Activated CD8-positive, alpha-beta T cell treated with anti-CD3 and anti-CD28 coated beads, Interleukin-2, amount 10 ng/mL, durations not matched to agents 7 days and 5 days (primary cell): ENCODE measurements at places on chromosomes 6 and 20. TPM values are rescaled to one million over a fixed set of nuclear protein-coding genes. Genes with fewer than 3 reads are reported as not detected.
A peak's percentile ranks its signal among the peaks of the same experiment; 100 is the strongest.

- no peak overlapping the region for H3K4me3 ChIP-seq
- H3K27ac ChIP-seq, result no peak overlapping the region
- H3K27me3 ChIP-seq, result no peaks in the 10 kb centered on the region
- H3K4me1 ChIP-seq, result no peaks in the 10 kb centered on the region
- no peak for DNase-seq
- H3K36me3 ChIP-seq, result peaks cover 5% of the 10 kb centered on the region
Measured at GRCh38 chr6:83051377-83052172, 14.1 kb downstream of the UBE3D start.

- no peak for DNase-seq
- no peaks in the 10 kb centered on the region for H3K36me3 ChIP-seq
- H3K4me1 ChIP-seq, result peaks cover 35% of the 10 kb centered on the region
Measured at GRCh38 chr6:13273202-13273930, 55.0 kb downstream of the TBC1D7 start.

GRCh38 chr6:41940759-41941279, 789 bp downstream of the CCND3 start:
- H3K27me3 ChIP-seq, result no peaks in the 10 kb centered on the region
- H3K4me3 ChIP-seq, result peak overlapping the region; percentile 99
- peak; percentile 86 for DNase-seq

DNA sequence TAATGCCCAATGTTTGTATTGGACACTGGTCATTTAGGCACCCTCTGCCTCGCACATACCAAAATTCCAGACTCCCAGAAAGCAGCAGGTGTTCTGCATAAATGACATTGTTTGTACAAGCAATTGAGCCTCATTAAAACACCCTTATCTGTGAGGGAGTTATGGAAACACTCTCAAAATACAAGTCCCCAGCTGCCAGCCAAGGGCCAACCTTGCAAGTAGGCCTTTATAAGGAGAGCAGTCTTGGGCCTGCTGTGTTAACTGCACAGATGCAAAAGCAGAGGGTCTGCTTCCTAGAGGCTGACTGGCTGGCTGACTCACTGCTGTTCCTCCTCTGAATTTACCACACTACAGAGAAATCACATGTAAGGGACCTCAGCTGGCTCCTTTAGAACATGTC, 150.4 kb upstream of the HMGN3 start:
- H3K27ac ChIP-seq, result no peak overlapping the region
- H3K4me1 ChIP-seq, result no peaks in the 10 kb centered on the region
- no peaks in the 10 kb centered on the region for H3K36me3 ChIP-seq
- no peaks in the 10 kb centered on the region for H3K27me3 ChIP-seq

Gene RAD21L1
- 0.18 TPM for total RNA-seq

GRCh38 chr6:5051394-5051793, 33.7 kb upstream of the PPP1R3G start:
- H3K27ac ChIP-seq, result no peak overlapping the region
- no peak for DNase-seq
- no peak overlapping the region for H3K4me3 ChIP-seq
- no peaks in the 10 kb centered on the region for H3K4me1 ChIP-seq
- no peaks in the 10 kb centered on the region for H3K36me3 ChIP-seq
- H3K27me3 ChIP-seq, result peaks cover 3% of the 10 kb centered on the region

GRCh38 chr6:170182093-170182780, 108.6 kb downstream of the DLL1 start:
- H3K27ac ChIP-seq, result peak overlapping the region; percentile 43
- no peak overlapping the region for H3K4me3 ChIP-seq
- peaks cover 14% of the 10 kb centered on the region for H3K4me1 ChIP-seq
- H3K27me3 ChIP-seq, result peaks cover 7% of the 10 kb centered on the region
- no peaks in the 10 kb centered on the region for H3K36me3 ChIP-seq

- H3K4me3 ChIP-seq, result no peak overlapping the region
- DNase-seq, result no peak
- no peaks in the 10 kb centered on the region for H3K4me1 ChIP-seq
- no peak overlapping the region for H3K27ac ChIP-seq
- no peaks in the 10 kb centered on the region for H3K36me3 ChIP-seq
Measured at GRCh38 chr6:1346101-1346500, 34.2 kb downstream of the FOXQ1 start.

DNA sequence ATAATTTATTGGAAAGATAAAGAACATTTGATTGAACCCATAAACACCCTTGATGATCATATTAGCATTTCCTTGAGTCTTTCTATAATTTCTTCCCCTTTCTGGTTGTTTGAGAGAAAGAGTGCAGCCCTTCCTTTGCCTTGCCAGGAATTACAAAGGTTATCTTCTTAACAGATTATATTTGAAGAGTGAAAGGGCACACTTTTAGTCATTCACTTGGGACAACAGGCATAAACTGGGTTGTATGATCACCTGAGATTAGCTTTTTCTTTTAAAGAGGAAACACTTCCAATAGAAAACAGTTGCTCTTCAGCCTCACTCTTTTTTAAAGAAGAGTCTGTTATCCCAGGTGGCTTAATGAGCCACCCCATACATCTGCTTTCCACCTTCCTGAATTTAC, 295.2 kb downstream of the PHF3 start:
- H3K4me1 ChIP-seq, result no peaks in the 10 kb centered on the region
- H3K36me3 ChIP-seq, result no peaks in the 10 kb centered on the region
- H3K27ac ChIP-seq, result no peak overlapping the region
- no peak overlapping the region for H3K4me3 ChIP-seq
- DNase-seq, result no peak

GRCh38 chr6:4751823-4752464, 24.3 kb upstream of the CDYL start:
- H3K27me3 ChIP-seq, result peaks cover 18% of the 10 kb centered on the region
- no peak overlapping the region for H3K27ac ChIP-seq
- H3K36me3 ChIP-seq, result no peaks in the 10 kb centered on the region
- H3K4me1 ChIP-seq, result no peaks in the 10 kb centered on the region
- DNase-seq, result no peak
- H3K4me3 ChIP-seq, result no peak overlapping the region

GRCh38 chr6:27541212-27541932, 68.5 kb upstream of the ZNF184 start:
- H3K36me3 ChIP-seq, result peaks cover 15% of the 10 kb centered on the region
- peaks cover 17% of the 10 kb centered on the region for H3K4me1 ChIP-seq
- peaks cover 70% of the 10 kb centered on the region for H3K27me3 ChIP-seq

- peaks cover 40% of the 10 kb centered on the region for H3K4me1 ChIP-seq
- H3K4me3 ChIP-seq, result no peak overlapping the region
- H3K27me3 ChIP-seq, result no peaks in the 10 kb centered on the region
- H3K36me3 ChIP-seq, result peaks cover 28% of the 10 kb centered on the region
- H3K27ac ChIP-seq, result no peak overlapping the region
Measured at GRCh38 chr6:6597682-6598081, 9.2 kb downstream of the LY86 start.

Gene RIMS1
- total RNA-seq, result not detected

- DNase-seq, result no peak
- H3K4me1 ChIP-seq, result peaks cover 6% of the 10 kb centered on the region
- no peak overlapping the region for H3K4me3 ChIP-seq
- H3K27ac ChIP-seq, result no peak overlapping the region
- H3K36me3 ChIP-seq, result no peaks in the 10 kb centered on the region
Measured at GRCh38 chr6:34049395-34050342, 96.2 kb downstream of the GRM4 start.

- H3K4me1 ChIP-seq, result no peaks in the 10 kb centered on the region
- no peak for DNase-seq
- H3K27me3 ChIP-seq, result no peaks in the 10 kb centered on the region
- no peak overlapping the region for H3K4me3 ChIP-seq
Measured at GRCh38 chr6:65979120-65979519, 272.1 kb upstream of the EYS start.

DNA sequence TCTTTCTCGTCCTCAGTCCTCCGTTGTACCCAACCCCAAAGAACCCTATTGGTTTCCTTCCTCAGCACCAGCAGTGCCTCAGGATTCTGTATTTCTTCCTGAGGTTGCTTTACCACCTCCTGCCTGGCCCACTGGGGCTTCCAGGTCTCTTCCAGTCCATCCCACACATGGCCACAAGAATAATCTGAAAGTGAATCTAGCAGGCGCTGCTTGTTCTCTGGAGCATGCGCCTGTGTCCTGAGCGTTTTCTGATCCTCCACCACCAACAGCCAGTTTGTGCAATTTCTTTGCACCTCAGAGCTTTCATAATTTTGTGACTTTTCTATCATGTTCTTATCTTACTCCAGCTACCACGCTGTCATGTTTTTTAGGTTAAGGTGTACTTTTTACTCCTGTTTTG, 11.6 kb upstream of the HSP90AB1 start:
- H3K4me1 ChIP-seq, result peaks cover 34% of the 10 kb centered on the region
- no peak overlapping the region for H3K27ac ChIP-seq
- H3K36me3 ChIP-seq, result peaks cover 25% of the 10 kb centered on the region
- no peak overlapping the region for H3K4me3 ChIP-seq

GRCh38 chr20:34472246-34472925, 43.8 kb upstream of the DYNLRB1 start:
- peaks cover 12% of the 10 kb centered on the region for H3K4me1 ChIP-seq
- H3K27ac ChIP-seq, result no peak overlapping the region
- H3K36me3 ChIP-seq, result peaks cover 45% of the 10 kb centered on the region
- DNase-seq, result no peak
- H3K27me3 ChIP-seq, result no peaks in the 10 kb centered on the region
- H3K4me3 ChIP-seq, result no peak overlapping the region

GRCh38 chr6:144353871-144354314, 68.8 kb downstream of the UTRN start:
- H3K36me3 ChIP-seq, result peaks cover 35% of the 10 kb centered on the region
- H3K4me1 ChIP-seq, result peaks cover 59% of the 10 kb centered on the region
- H3K27ac ChIP-seq, result peak overlapping the region; percentile 77
- H3K27me3 ChIP-seq, result no peaks in the 10 kb centered on the region

DNA sequence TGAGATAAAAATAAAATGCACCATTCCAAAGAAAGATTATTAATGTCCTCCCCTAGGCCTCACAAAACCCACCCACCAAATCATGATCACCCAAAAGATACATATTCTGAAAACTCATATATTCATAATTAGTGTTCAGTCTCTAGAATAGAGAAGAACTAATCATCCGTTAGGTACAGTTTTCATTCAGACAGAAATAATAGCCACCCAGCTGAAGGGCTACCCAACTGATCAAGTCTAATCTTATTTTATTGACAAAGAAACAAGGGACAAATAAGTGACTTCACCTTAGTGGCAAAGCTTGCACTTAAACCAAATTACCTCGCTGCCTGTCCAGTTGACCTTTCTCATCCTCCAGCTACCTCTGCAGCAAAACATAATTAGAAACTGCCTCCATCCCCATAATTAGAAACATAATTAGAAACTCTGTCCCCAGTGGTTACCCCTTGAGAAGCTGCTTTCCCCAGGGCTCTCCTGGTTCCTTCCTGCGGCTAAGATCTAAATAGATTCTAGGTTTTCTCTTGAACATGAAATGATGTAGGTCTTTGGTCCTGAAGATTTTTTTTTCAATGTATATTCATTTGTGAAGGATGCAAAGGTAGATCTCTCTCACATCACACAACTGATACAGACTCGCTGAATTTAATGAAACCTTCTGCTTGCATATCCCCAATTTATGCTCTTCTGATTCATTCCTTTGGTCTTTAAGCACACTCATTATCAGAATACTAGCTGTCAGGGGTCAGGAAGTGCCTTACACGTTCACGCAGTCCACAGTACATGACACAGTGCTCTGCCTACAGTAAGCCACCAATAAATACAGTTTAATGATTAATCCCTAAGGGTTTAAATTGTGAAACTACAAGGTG, 46.3 kb downstream of the HBS1L start:
- no peak overlapping the region for H3K27ac ChIP-seq
- H3K36me3 ChIP-seq, result peaks cover 30% of the 10 kb centered on the region
- H3K4me1 ChIP-seq, result peaks cover 32% of the 10 kb centered on the region
- H3K27me3 ChIP-seq, result no peaks in the 10 kb centered on the region

Gene IL17F
- not detected for total RNA-seq

DNA sequence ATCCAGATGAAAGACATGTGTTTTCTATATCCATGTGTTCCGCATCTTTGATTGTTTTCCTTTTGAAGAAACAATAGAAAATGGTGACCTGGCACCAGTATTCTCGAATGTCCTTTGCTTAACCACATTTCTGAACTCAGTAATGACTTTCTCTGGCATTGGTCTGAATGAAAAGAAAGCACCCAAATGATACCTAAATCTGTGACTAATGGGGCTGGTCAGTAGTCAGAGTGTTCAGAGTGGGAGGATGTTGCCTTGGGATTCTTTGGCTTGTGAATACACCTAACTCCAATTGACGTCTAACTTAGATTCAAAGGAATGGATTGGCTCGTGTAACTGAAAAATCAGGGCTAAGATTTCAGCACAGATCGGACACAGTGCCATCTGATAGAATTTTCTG, 27.1 kb downstream of the PARD6B start:
- H3K4me1 ChIP-seq, result no peaks in the 10 kb centered on the region
- no peak overlapping the region for H3K4me3 ChIP-seq
- no peaks in the 10 kb centered on the region for H3K27me3 ChIP-seq
- no peak overlapping the region for H3K27ac ChIP-seq
- DNase-seq, result no peak

DNA sequence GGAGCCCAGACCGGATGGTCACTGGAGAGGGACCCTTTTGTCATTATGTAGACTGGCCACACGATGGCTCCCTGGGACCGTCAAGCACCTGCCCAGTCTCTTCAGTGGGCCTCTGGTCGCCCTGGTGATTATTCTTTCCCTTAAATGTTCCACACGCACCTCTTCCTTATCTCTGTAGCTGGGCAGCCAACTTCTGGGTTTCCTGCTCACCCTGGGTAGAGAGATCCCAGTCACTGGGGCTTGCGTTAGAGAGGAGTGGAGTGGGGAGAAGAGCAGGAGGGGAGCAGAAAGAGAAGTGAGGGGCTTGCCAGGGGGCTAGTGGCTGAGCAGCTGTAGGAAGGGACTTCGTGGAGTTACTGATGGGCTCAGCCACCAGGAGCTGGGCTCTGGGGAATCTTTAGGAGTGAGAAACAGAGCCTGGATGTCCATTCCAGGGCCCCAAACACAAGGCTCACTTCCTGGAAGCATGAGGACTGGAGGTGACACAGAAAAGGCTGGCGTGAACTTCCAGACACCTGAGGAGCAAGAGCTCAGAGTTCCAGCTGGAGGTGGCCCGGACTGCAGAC, 150.1 kb downstream of the DHX35 start:
- H3K36me3 ChIP-seq, result no peaks in the 10 kb centered on the region
- H3K4me1 ChIP-seq, result no peaks in the 10 kb centered on the region
- H3K27ac ChIP-seq, result no peak overlapping the region
- H3K4me3 ChIP-seq, result no peak overlapping the region
- DNase-seq, result peak; percentile 31
- H3K27me3 ChIP-seq, result peaks cover 26% of the 10 kb centered on the region

Gene ABT1
- 25.3 TPM for total RNA-seq

DNA sequence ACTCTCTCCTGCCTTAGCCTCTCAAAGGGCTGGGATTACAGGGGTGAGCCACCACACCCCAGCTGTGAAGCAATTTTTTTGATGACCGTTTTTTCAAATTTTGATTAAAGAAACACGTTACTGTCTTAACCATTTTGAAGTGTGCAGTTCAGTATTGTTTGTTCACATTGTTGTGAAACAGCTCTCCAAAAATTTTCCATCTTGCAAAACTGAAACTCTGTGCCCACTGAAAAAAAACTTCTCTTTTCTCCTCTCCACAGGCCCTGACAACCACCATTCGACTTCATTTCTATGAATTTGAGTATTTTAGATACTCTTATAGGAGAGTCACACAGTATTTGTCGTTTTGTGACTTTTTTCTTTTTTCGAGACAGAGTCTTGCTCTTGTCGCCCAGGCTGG, 53.9 kb downstream of the ECT2L start:
- H3K4me3 ChIP-seq, result no peak overlapping the region
- no peak for DNase-seq
- no peaks in the 10 kb centered on the region for H3K27me3 ChIP-seq
- H3K36me3 ChIP-seq, result no peaks in the 10 kb centered on the region
- no peaks in the 10 kb centered on the region for H3K4me1 ChIP-seq

- H3K36me3 ChIP-seq, result no peaks in the 10 kb centered on the region
- no peak overlapping the region for H3K27ac ChIP-seq
- peaks cover 4% of the 10 kb centered on the region for H3K4me1 ChIP-seq
- no peak overlapping the region for H3K4me3 ChIP-seq
- H3K27me3 ChIP-seq, result peaks cover 19% of the 10 kb centered on the region
- no peak for DNase-seq
Measured at GRCh38 chr6:42147138-42147562, 4.7 kb upstream of the C6orf132 start.
